ENCODE measurements at places on chromosomes 13 and 19. TPM values are rescaled to one million over a fixed set of nuclear protein-coding genes. Genes with fewer than 3 reads are reported as not detected.

CERS4 gene
- 195 TPM for polyA plus RNA-seq

KLK15 gene
- not detected for polyA plus RNA-seq

PSG2 gene
- not detected for polyA plus RNA-seq

WDR18 gene
- 75.4 TPM for polyA plus RNA-seq

CATSPERD gene
- not detected for polyA plus RNA-seq

POGLUT2 gene
- polyA plus RNA-seq: 7.4 TPM

ICAM5 gene
- polyA plus RNA-seq: 6.4 TPM

S1PR4 gene
- not detected for polyA plus RNA-seq

Data from brain (organoid and tissue), 16 donors.